ENCODE measurements at places on chromosomes 6 and 20.

GRCh38 chr6:35149891-35150566, 8.9 kb upstream of the TCP11 start:
- no peak for DNase-seq

DNA sequence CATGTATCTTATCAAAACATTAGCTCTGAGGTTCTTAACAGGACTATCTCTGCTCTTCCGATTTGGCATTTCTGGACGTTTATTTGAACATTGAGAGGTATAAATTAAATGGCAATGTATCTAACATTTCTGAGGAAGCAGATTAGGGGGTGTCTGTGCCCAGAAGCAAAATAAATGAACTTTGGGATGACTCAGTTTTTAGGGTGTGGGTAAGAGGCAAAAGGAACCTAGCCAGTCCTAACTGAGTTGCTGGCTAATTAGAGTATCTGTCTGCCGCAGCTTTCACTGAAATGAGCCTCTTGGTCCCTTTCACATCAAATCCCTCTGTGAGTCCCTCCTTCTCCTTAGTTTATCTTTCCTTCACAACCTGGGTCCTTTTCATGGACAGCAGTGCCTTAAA, 1.1 kb downstream of the RNF144B start:
- DNase-seq = peak; percentile 10

GRCh38 chr20:62454904-62455636, 20.7 kb downstream of the GATA5 start:
- DNase-seq = no peak

DNA sequence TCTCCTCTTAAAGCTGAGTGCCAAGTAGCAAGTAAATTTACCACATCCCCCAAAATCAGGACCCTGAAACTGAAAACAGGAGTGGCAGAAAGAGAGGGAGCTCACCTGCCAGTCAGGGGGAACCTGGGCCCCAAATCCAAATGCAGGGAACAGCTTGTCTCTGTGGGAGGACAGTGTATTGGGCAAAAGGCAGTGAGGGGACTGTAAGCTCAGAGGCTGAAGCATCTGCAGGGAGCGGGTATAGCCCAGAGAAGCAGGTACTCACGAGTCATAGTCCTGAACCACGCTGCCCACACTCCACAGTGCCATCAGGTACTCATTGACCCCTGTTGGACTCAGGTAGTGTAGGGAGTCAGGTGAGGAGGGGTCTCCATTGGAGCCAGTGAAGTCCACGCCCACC, 15.0 kb downstream of the SPAG4 start:
- DNase-seq = no peak

DNA sequence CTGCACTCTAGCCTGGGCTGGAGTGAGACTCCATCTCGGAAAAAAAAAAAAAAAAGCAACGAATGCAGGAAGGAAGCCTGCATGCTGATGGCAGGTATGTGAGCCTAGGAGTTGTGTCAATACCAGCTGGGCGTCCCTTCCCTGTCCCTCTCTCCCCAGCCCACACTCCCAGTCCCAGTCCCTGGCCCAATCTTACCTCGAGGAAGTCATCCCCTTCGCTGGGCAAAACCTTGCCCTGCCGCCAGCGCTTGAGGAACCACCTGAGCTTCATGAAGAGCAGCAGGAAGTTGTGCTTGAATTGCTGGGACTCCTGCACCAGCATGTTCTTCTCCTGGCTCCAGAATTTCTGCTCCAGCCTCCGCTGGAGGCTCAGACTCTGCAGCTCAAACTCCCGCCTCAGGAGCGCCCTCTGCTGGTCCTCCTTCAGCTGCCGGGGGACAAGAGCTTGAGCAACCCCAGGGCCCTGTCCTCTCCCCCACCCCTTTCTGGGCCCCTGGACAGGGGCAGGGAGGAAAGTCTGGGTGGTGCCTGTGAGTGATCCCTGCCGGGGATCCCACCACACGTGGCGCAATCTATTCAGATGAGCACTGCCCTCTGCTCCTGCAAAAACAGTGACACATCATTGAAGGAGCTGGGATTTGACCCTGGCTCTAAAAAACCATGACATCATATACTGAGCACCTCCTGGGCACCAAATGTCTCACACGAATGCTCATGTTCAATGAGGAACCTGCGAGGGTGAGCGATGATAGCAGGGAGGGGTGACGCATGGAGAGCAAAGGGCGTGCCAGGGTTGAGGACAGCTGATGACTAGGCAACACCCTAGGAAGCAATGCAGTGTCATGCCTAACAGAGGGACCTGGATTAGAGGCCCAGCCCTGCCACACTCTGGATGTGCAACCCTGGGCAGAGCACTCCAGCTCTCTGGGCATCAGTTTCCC, 35.0 kb upstream of the DSN1 start:
- peak; percentile 69 for DNase-seq

DNA sequence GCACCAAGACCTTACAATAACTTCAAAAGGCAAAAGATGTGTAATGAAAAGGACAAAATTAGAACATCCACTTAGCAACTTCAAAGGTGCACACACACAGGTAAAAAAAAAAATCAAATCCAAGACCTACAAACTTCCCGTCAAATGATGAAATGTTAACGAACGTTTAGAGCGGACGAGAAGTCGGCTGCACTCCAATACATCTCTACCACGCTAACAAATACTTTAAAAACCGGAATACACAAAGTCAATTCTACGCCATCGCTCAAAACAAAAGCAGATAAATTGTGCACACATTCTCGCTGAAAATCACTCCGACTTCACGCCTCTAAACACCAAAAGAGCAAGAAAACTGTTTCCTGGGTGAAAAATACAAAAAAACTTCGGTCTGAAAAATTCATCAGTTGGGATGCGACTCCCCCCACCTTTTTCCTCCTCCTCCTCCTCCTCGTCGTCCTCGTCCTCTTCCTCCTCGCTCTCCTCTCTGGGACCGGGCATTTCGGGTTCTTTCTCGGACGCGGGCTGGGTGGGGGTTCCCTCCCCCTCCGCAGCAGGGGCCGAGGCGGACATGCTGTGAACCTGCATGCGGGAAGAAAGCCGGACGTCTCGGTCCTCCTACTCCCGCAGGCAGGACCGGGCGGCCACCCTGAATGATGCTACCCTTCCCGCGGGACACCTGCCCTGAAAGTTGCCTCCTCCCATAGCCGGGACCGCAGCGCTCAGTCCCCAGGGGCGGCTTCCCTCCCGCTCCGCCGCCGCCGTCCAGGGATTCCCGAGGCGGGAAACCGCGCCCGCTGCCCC, 712 bp downstream of the DEK start:
- DNase-seq = peak; percentile 39

DNA sequence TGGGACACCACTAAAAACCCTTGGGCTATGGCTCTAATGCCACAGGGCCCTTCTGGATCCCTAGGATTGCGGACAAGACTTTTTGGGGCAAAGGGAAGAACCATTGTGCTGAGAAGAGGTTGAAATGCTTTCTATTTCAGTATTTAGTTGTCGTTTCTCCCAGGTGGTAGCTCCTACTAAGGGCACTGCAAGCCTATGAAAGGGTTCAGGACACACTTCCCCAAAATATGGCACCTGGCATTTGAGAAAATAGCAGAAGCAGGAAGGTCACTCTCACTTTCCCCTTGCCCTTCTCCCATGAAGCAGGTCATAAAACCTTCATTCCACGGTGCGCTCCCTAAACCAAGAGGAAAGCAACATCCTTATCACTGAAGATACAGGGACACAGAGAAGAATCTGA, 125.4 kb upstream of the GPR6 start:
- no peak for DNase-seq

DNA sequence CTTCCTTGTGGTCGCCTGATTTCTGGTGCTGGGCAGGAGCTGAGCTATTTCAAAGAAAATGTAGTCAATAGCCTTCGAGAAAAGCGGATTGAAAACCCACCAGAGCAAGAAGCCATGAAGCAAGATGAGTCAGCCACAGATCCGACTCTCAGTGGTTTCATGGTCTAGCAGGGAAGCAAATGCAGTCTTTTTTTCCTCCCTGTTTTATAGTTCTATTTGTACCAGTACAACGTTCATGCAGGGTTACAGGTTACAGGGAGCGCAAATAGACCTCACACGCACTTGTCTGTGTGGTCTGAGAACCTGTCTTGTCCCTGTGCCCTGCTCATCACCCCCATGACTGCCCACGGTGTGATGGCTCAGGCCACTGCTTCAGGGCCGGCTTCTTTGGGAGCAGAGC, 309.8 kb upstream of the SUPT3H start:
- no peak for DNase-seq

DNA sequence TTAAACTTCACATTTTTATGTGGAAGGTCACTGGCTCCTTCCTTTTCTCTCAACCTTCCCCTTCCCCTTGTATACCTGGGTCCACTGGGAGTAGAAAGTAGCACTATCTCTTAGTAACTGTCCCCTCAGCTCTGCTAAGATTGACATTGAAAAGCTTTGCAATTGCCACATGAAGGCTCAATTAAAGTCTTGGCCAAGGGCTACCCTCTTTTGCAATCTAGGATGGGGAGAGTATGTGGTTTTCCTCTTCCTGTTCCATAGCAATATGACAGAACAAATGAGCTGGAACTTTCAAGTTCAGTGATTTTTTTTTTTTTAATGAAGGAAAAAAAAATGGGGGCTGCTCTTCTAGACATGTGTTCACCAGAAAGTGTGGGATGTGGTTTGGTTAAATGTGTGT, 37.1 kb downstream of the PROKR2 start:
- DNase-seq = peak; percentile 15

DNA sequence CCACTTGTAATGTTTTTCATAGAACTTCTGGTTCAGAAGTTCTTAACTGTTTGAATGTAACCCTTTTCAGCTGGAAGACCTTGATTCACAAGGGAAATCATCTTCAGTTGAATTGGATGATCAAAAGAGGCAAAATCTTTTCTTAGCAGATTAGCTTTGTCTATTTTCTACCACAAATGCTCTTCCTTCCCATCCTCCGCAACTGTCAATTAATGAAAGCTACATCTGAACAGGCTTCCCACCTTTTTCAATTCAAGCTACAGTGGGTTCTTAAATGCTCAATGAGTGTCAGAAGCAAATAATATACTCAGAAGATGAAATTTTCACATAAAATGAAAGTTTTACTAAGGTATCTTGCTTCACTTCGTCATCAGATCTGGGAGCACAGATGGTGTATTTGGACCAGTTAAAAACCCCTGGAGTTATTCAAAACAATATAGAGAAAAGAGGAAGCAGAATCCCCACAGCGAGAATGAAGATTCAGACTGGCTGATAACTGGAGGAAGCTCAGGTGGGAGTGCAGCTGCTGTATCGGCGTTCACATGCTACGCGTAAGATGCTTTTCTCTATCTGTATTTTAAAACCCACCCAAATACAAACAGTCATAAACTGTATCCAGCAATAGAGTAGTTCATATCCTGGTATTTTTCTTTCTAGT, 19.4 kb downstream of the QRSL1 start:
- peak; percentile 68 for DNase-seq

GRCh38 chr6:22112461-22112860, 184.4 kb downstream of the PRL start:
- no peak for DNase-seq

DNA sequence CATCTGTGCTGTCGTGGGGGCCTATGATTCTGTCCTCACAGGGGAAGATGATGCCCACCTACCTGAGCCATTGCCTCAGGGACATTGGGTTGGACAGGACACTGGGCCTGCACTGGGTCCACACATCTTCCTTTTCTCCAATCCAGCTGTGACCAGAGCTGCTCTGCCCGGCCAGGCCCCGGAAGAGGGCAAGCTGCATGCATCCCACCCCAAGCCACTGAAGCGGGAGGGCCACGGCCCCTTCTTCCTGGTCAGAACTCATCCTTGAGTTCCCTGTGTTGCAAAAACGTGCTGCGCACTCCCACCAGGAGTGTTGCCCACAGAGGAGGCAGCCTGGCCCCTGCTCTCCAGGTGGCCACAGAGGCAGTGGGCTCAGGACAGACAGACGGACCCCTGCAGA, 38.2 kb downstream of the SPDEF start:
- DNase-seq = no peak

DNA sequence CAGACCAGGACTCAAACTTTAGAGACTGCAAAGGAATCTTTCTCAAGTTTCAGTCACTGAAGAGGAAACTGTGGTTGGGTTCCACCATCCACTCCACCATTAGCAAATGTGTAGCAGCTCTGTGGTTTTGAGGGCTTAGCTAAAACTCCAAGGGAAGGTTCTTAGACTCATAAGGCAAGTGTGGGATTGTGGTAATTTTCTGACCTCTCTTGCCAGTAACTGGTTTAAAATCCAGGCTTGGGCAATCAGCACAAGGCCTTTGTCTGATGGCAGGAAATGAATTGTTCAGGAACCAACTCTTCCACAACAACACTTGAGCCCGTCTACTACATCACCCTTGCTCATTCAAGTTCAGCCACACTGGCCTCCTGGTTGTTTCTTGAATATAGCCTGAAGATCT, 68.6 kb upstream of the FBXL4 start:
- DNase-seq = peak; percentile 73

DNA sequence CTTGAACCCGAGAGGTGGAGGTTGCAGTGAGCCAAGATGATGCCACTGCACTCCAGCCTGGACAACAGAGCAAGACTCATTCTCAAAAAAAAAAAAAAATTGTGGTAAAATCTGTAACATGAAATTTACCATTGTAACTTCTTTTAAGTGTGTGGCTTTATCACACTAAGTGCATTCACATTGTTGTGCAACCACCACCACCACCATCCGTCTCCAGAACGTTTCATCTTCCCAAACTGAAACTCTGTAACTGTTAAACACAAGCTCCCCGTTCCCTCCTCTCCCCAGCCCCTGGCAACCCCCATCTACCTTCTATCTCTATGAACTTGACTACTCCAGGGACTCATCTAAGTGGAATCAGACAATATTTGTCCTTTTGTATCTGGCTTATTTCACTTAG, 29.7 kb downstream of the PDRG1 start:
- no peak for DNase-seq

- no peak for DNase-seq
These were observed 1.9 kb downstream of the TRIB3 start for GRCh38 chr20:382291-383115.

DNA sequence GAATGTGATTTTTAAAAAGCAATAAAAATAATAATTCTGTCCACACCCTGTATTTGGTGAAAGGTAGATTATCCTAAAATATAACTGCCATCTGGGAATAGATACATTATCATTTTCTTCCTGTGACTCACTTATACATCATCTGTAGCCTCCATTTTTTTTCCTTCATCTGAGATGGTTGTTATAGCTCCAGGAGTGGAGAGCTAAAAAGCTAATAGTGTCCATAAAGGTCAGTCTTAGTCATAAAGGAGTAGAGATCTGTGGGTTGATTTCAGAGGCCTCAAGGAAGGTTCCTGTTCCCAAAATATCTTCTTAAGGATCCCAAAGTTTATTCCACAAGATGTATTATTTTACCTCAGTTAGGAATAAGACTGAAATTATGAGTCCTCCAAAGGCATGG, 41.1 kb downstream of the FBXO5 start:
- DNase-seq = no peak

All from KBM-7 (cell line).